Chondrocyte (in vitro differentiated cells): ENCODE measurements at places on chromosomes 16 and 17.

- DNase-seq = no peak
These were observed 6.6 kb downstream of the CDC42EP4 start for GRCh38 chr17:73304971-73305812.

- no peak for DNase-seq
These were observed at the start of gene TACO1 for GRCh38 chr17:63600569-63601438. TSS of gene TACO1 (plus strand) at chr17:63600895. CDS start at chr17:63601084, 189 bp downstream.

GRCh38 chr16:78648517-78648916 is 549.1 kb downstream of the WWOX start:
- no peak for DNase-seq

DNA sequence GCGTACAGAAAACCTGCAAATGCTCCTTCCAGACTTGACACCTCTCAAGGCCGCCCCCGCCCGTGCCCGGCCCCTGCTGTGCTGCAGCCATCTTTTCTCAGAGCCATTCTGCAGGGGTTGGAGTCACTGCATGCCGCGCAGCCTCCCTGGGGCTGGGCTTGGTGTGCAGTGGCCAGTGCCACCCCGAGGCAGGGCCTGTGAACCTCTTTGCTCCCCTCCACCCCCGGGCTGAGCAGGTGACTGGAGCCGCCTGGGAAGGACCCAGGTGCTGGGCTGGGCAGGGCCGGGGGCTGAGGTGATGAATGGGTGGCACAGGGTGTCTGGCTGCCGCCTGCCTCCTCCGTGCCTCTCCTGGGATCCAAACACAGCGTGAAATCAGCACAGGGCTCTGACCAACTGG is 20.3 kb downstream of the MRM3 start:
- DNase-seq = no peak

DNA sequence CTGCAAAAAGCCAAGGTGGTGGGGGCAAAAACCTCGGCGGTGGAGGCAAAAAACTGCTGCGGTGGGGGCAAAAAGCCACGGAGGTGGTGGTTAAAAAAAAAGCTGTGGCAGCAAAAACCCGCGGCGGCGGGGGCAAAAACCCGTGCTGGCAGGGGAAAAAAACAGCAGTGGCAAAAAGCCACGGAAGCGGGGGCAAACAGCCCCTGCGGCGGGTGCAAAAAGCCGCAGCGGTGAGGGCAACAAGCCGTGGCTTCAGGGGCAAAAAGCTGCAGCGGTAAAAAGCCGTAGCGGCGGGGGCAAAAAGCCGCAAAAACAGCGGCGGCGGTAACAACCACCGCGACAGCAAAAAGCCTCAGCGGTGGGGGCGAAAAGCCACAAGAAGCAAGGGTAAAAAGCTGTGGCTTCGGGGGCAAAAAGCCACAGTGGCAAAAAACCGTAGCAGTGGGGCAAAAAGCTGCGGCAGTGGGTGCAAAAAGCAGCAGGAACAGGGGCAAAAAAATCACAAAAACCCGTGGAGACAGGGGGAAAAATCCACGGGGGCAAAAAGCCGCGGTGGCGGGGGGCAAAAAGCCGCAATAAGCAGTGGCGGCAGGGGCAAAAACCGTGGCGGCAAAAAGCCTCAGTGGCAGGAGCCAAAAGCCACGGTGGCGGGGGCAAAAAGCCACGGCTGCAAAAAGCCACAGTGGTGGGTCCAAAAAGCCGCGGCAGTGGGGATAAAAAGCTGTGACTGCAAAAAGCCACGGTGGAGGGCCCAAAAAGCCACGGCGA is 193.7 kb downstream of the SHCBP1 start:
- peak; percentile 57 for DNase-seq

DNA sequence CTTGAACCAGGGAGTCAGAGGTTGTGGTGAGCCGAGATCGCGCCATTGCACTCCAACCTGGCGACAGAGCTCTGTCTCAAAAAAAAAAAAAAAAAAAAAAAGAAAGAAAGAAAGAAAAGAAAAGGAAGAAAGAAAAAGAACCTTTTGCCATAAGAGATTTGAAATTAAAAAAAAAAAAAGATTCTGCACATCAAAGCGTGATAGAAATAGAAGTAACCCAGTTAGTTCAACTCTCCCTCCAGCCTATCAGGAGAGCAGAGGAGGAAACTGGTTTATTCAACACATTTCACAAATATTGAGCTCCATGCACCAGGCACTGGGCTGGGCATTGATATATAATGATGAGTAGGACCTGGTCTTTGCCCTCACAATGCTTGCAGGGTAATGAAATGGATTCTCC is 2.4 kb upstream of the SOCS3 start:
- DNase-seq = no peak

DNA sequence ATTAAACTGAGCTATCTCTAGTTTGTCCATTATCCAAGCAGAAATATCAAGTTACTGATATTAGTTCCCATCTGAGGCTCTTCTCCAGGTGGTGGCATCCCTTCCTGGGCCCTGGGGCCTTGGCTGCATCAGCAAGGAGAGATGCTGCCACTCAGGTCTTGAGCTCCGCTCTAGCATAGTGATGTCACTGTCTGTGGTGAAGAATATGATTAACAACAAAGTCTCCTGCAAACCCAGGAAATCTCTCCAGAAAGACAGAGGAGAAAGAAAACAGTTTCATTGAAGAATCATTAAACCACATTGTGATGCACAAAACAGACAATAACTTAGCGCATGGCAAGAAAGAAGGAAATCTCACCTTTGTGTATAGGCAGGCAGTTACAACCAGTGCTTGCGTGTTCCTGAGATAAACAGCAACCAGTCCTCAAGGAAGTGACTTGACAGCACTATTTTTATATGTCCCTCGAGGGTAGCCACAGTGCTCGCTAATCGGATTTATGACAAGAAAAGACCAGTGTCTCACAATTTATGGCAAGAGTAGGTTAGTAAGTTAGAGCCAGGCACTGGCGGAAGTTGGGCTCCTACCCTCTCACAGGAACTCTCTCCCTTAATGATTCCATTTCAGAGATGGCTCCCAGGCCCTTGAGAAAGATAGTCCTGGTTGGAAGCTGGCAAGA is 151.1 kb downstream of the AHSP start:
- no peak for DNase-seq

- DNase-seq = no peak
These were observed 47.2 kb downstream of the ARHGAP27 start for GRCh38 chr17:45385331-45385997.

DNA sequence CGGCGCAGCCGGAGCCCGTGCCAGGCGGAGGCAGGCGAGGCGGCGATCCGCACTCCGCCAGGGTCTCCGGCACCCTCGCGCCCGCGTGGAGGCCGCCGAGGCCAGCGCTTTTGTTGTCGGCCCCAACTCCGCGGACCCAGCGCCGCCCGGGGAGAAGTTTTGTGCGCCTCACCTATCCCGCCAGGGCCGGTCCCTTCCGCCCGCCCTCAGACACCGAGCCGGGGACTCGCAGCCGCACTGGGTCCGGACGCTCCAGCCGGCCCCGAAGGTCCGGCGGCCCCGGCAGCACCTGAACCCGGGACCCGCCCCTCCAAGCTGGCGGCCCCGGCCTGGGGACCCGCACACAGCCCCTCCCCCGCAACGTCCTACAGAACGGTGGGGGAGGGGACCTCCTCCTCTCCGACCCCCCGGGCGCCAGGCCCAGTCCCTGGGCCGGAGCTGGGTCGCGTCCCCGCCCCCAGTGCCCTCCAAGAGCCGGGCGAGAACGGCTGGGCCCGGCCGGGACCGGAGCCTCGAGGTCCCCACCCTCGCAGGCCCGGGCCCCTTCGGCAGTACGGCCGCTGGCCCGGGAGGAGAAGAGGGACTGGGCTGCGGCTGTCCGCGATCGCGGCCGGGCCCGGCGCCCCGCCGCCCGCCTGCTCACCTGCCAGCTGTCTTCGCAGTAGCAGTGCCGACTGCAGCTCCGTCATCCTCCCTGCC is 698 bp downstream of the UBE2G1 start:
- peak; percentile 87 for DNase-seq

DNA sequence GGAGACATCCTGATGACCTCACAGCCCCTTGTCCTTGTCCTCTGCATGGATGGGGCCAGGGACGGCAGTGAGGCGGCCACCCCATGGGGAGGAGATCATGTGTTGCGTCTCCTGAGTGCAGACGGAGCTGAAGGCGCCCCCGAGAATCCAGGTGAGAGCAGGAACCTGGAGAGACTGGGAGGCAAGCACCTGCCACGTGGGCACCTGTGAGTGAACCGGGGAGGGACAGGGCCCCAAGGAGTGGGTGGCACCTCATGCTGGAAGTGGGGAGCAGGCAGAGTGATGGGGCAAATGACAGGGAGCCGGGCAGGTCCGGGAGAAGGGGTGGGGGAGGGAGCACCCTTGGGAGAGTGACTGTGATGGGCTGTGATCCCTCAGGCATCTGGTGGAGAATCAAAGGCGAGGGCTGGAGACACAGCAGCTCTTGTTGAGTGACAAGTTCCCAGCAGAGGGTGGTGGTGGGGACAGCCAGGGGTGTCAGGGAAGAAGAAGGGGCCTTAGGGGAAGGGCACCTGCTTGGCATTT is 174.3 kb upstream of the CHMP6 start:
- peak; percentile 81 for DNase-seq

GRCh38 chr17:3655766-3656165 is 12.6 kb downstream of the TAX1BP3 start:
- peak; percentile 65 for DNase-seq
